Thoracic aorta (tissue), 2 donors: ENCODE measurements at places on chromosomes 6 and 20. TPM values are rescaled to one million over a fixed set of nuclear protein-coding genes. Genes with fewer than 3 reads are reported as not detected.

DNA sequence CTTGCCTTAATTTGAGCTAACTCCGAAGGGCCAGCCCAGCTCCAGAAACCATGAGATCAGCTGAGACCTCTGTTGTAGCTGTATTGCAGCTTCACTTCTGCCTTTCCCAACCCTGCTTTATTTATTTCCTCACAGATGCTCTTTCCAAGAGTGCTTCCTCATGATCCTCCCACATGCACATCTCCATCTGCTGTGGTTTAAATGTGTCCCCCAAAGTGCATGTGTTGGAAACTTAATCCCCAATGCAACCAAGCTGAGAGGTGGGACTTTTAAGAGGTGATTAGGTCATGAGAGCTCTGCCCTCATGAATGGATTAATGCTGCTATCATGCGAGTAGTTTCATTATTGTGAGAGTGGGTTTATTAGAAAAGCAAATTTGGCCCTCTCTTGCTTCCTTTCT is 164.4 kb upstream of the TAB2 start:
- H3K36me3 ChIP-seq = no peaks in the 10 kb centered on the region
- H3K27me3 ChIP-seq = no peaks in the 10 kb centered on the region
- no peak overlapping the region for H3K27ac ChIP-seq
- no peaks in the 10 kb centered on the region for H3K4me1 ChIP-seq
- no peak overlapping the region for H3K4me3 ChIP-seq

DNA sequence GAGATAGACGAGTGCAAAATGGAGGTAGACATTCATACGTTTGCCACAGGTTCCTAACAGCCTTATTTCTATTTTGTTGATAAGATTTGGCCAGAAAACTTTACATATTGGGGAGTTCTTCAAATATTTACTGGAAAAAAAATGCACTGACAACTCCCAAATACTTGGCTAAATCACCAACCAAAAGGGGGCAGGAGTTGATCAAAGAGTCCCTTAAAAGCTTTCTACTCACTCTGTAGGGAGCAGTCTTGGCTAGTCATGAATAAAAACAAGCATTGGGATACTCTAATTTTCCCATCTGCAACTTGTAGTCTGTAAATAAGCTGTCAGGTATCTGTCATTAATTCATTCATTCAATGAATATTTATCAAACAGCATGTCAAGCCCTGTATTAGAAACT is 18.4 kb downstream of the TENT5A start:
- H3K4me3 ChIP-seq = no peak overlapping the region
- H3K27ac ChIP-seq = no peak overlapping the region
- H3K27me3 ChIP-seq = no peaks in the 10 kb centered on the region
- H3K4me1 ChIP-seq = no peaks in the 10 kb centered on the region

DNA sequence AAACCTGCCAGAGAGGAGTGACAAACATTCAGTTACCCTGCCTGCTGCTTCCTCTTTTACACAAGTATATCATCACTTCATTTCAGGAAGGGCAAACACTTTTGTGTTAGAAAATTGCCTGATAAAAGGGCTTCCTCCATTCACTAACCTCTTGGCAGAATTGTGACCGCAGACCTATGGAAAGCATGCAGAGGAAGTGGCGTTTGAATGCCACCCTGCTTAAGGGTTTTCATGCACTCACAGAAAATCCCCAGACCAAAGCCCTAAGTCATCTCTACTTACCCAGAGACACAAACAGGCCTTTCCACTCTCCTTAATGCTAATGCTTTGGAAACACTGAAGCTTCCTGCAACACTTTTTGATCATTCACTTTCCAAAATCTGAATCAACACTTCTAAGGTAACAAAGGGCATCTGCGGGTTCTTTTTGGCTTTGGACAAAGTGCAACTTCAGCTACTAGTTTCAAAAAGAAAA is 22.1 kb upstream of the RALGAPA2 start:
- no peak overlapping the region for H3K27ac ChIP-seq
- H3K4me3 ChIP-seq = no peak overlapping the region
- DNase-seq = no peak
- peaks cover 31% of the 10 kb centered on the region for H3K4me1 ChIP-seq
- no peaks in the 10 kb centered on the region for H3K27me3 ChIP-seq

DNA sequence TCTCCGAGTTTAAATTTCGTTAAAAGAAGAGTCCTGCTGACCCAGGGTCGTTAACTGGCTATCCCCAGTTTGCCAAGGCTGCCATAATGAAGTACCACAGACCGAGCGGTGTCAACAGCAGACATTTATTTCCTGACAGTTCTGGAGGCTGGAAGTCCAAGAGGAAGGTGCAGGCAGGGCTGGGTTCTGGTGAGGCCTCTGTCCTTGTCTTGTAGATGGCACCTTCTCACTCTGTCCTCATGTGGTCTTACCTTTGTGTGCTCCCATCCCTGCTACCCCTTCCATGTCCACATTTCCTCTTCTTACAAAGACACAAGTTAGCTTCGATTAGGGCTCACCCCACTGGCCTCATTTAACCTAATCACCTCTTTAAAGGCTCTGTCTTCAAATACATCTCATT is 29.8 kb upstream of the EEF1E1 start:
- H3K4me3 ChIP-seq = no peak overlapping the region
- no peak overlapping the region for H3K27ac ChIP-seq
- H3K4me1 ChIP-seq = no peaks in the 10 kb centered on the region
- no peaks in the 10 kb centered on the region for H3K27me3 ChIP-seq

DNA sequence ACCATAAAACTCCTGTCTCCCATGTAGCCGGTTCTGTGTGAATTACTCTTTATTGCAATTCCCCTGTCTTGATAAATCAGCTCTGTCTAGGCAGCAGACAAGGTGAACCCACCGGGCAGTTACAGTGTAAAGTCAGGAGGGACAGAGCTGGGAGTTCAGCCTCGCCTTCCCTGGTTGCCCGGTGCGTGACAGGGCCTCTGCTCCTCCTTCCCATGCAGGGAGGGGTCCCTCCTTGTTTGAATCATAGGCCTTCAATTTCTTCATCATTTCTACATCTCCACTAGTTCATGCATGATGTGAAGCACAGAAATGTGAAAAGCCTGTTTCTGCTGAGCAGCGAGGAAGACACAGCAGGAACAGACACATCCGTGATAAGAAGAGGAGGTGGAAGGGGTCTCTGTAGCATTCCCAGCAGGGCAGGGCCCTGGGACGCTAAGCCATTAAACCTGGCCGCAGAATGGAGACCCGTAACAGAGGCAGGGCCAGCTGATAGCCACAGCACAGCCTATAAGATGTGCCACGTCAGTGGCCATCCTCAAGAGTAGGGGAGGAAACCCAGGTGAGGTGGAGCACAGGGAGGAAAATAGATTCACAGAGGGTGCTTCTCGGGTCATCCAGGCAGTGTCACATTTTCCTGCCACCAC is 106.7 kb upstream of the CST7 start:
- no peaks in the 10 kb centered on the region for H3K27me3 ChIP-seq
- H3K36me3 ChIP-seq = no peaks in the 10 kb centered on the region
- no peak overlapping the region for H3K27ac ChIP-seq
- no peaks in the 10 kb centered on the region for H3K4me1 ChIP-seq
- no peak overlapping the region for H3K4me3 ChIP-seq

DNA sequence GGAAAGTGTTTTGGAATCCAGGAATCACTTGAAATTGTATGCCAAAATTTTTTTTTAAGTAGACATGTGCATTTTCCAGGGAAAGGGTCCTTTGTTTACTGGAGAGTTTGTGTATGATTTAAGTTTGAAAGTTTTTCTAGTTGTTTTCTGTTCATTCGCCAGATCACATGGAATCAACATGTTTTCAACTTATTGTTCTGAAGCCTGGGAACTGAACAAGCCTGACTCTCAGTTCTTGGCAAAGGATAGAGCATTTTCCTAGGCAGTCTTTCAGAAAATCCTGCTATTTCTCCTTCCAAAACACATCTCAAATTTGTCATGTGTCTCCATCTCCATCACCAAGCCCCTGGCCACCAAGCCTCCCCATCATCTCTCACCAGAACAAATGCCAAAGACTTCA is 374.8 kb downstream of the MAFB start:
- H3K4me3 ChIP-seq = no peak overlapping the region
- no peak for DNase-seq
- peaks cover 5% of the 10 kb centered on the region for H3K4me1 ChIP-seq
- no peaks in the 10 kb centered on the region for H3K36me3 ChIP-seq
- H3K27me3 ChIP-seq = no peaks in the 10 kb centered on the region

The ADGRF5 gene
- 18.1 TPM for total RNA-seq

The CCDC170 gene
- 1.5 TPM for total RNA-seq

The STMND1 gene
- not detected for total RNA-seq

GRCh38 chr6:35463292-35463691 is 4.9 kb upstream of the RPL10A start:
- DNase-seq = no peak
- H3K4me1 ChIP-seq = no peaks in the 10 kb centered on the region
- H3K27ac ChIP-seq = no peak overlapping the region
- H3K36me3 ChIP-seq = peaks cover 1% of the 10 kb centered on the region

DNA sequence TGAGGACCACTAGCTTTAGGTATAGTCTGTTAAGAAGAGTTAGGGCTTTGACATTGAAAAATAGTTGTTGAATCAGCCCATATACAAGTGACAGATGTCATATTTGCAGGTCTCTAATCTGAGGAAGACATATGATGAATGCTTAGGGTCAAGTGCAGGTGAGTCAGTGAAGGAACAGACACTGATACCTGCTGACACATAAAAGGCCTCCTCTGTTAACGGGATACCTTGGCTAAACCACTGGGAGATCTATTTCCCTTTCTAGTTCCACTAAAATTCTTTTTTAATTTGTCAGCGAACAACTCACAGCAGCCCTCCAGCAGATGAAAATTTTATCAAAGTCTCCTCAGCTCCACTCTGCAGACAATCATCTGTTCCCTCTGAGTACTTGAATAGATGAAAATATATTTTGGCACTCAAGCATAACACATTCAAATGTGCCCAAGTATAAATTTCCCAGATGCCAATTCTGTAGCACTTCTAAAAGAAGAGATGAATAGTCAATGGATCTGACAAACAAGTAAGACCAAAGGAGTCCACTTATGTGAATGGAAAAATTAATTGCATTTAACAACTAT is 154.0 kb downstream of the KIF16B start:
- no peaks in the 10 kb centered on the region for H3K4me1 ChIP-seq
- peaks cover 9% of the 10 kb centered on the region for H3K36me3 ChIP-seq
- no peak overlapping the region for H3K4me3 ChIP-seq
- DNase-seq = no peak

DNA sequence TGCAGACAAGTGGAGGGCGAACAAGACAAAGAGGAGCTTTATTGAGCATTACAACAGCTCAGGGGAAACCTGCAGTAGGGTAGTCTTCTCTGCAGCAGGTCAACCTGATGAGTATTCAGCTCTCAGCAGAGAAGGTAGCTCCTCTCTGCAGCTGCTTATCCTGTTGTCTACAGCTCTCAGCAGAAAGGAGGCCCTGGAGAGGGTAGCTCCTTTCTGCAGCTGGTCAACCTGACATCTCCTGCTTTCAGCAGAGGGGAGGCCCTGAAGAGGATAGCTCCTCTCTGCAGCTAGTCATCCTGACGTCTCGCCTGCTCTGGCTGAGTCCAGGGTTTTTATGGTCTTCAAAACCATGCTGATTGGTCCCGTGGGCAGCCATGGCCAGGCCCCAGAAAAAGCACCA is 113.6 kb downstream of the CD24 start:
- no peaks in the 10 kb centered on the region for H3K27me3 ChIP-seq
- H3K4me3 ChIP-seq = no peak overlapping the region
- no peak for DNase-seq
- no peak overlapping the region for H3K27ac ChIP-seq
- H3K4me1 ChIP-seq = no peaks in the 10 kb centered on the region

- peaks cover 41% of the 10 kb centered on the region for H3K4me1 ChIP-seq
- H3K27ac ChIP-seq = no peak overlapping the region
- H3K36me3 ChIP-seq = no peaks in the 10 kb centered on the region
- H3K27me3 ChIP-seq = no peaks in the 10 kb centered on the region
Measured at GRCh38 chr20:57680131-57680716, 29.6 kb downstream of the PMEPA1 start.

The FRMD1 gene
- total RNA-seq = not detected

- H3K4me3 ChIP-seq = no peak overlapping the region
- H3K27me3 ChIP-seq = no peaks in the 10 kb centered on the region
- H3K36me3 ChIP-seq = no peaks in the 10 kb centered on the region
- H3K27ac ChIP-seq = no peak overlapping the region
Measured at GRCh38 chr20:30499123-30499522, 758.3 kb upstream of the DEFB115 start.

DNA sequence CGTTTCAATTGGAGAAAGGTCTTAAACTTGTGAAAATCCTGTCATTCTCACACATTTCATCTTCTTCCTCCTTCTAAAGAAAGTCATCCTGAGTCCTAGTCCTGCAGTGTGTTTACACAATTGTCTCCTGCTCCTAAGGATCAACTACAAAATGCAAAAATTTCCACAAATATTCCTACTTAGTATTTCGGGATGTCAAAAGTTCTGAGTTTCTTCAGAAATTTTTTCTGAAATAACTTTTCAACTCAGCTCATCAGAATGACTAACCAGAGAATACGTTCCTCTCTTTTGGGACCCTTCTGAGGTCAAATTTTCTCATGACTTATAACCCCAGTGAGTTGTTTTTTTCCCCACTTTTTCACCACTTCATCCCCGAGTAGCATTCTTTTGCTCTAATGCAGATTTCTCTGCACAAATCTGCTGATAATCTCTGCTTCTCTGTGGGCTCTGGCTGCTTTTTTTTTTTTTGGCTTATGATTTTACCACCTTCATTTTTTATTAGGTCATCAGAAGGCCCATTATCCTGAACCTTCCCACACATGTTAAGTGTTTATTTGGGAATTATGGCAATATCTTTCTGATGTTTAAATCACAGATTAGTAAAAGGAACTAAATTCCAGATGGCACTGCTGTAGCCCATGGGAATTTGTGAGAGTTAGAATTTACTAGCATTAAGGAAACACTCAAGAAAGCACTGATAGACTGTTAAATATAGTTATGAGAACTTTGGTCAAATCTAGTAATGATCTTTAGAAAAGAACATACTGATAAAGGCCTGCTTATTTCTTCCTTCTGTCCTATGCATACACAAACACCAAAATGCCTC is 41.4 kb downstream of the MAP3K5 start:
- peak overlapping the region; percentile 33 for H3K27ac ChIP-seq
- no peaks in the 10 kb centered on the region for H3K27me3 ChIP-seq
- H3K4me3 ChIP-seq = peak overlapping the region; percentile 22
- peaks cover 80% of the 10 kb centered on the region for H3K4me1 ChIP-seq
- no peaks in the 10 kb centered on the region for H3K36me3 ChIP-seq
- no peak for DNase-seq

- H3K4me1 ChIP-seq = peaks cover 18% of the 10 kb centered on the region
- no peaks in the 10 kb centered on the region for H3K36me3 ChIP-seq
- DNase-seq = no peak
- H3K4me3 ChIP-seq = peak overlapping the region; percentile 86
- H3K27me3 ChIP-seq = no peaks in the 10 kb centered on the region
- H3K27ac ChIP-seq = no peak overlapping the region
Measured at GRCh38 chr20:6770786-6771100, 3.3 kb downstream of the BMP2 start.
